Astrocyte of the hippocampus (primary cell): ENCODE measurements at places on chromosomes 12 and 14.

DNA sequence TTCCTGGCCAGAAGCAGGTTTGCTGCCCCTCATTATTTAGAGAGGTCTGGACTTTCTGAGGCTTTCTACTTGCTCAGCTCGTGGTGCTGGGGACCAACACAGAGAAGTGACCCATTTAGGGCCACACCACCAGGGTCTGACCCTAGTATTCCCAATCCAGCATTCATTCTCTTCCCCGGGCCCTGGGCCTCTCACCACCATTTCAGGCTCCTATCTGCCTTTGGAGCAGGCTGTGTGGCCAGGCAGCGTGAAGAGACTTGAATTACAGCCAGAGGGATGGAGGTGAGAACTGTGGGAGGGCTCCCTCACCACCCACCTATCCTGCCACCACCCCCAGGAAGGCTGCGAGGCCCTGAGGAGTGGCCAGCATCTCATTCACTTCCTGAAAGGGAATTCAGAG, 24.6 kb downstream of the FAM222A start:
- DNase-seq, result no peak

DNA sequence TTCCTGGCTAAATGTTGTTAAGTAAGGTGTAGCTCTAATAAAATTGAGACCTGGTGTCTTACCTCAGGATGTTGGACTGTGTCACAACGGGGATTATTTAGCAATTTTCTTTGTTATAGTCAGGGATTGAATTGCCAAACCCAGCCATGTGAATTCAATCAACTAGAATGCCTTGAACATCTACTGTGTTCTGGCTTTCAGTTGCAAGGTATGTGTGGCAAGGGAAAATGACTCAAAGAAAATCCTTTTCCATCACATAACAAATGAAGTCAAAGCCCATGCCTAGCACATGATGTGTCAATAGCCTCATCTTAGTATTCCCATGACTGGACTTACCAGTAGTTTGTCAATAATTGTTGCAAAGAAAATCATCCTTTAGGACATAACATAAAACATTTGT, 519.8 kb upstream of the FLRT2 start:
- peak; percentile 7 for DNase-seq

DNA sequence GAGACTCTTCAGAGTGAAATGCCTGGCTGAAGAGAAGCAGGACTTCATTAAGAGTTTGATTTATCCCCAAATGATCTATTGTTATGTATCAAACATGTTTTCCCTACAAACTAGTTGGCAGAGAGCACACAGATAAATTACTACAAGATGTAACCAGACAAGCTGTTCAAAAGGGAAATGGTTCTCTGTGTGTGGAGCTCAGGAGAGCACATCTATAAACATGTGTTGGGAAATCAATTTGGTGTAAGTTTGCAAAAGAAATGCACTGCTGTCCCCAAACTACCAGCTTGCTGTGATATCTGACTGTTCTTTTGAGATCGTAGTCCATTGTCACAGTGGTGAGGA, 159.2 kb downstream of the PAH start:
- no peak for DNase-seq

DNA sequence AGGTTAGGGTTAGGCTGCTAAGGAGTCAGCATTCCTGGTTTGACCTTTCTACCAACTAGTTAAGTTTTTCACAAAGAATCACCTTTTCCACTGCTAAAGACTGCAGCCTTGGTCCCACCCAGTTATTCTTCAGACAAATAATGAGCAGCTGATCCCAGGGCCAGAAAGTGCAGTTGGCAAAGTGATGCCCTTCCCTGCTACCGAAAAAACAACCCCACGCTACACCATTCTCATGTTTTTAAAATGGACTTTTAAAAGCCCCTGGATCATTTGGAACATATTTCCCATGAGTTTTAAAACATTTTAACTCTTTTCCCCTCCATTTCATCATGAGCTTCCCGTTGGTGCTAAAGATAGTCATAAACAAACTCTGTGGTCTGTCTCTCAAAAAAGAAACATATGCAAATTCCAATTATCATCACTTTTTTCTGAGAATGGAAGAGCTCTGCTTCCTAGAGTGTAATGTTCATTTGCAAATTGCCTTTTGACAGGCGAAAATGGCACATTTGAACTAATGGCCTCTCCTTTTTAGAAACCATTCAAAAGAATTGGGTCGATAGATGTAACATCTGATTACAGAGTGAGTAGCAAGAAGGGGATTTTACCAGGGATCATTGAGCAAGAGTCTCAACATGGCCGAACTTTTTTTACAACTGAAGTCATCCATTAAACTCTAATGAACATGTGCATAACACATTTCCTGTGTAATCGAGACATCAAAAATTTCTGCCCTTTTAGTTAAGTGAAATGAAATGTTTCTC, 129.3 kb upstream of the RAP1B start:
- no peak for DNase-seq

GRCh38 chr12:11607313-11608081, 42.0 kb upstream of the ETV6 start:
- DNase-seq, result peak; percentile 61

DNA sequence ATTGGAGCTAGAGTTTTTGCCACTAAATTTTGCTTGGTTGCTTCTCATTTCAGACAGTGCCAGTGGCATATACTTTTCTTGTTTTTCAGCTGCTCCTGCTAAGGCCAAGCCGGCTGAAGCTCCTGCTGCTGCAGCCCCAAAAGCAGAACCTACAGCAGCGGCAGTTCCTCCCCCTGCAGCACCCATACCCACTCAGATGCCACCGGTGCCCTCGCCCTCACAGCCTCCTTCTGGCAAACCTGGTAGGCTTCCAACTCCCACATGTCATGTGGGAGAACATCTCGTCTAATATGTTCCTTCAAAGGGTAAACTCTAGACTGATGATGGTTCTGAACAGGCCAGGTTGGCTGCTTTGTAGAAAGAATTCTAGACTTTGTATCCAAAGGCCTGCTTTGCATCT, 11.0 kb downstream of the DLST start:
- no peak for DNase-seq

- peak; percentile 88 for DNase-seq
Observed at GRCh38 chr14:75803765-75804164, 142.7 kb downstream of the TTLL5 start.

DNA sequence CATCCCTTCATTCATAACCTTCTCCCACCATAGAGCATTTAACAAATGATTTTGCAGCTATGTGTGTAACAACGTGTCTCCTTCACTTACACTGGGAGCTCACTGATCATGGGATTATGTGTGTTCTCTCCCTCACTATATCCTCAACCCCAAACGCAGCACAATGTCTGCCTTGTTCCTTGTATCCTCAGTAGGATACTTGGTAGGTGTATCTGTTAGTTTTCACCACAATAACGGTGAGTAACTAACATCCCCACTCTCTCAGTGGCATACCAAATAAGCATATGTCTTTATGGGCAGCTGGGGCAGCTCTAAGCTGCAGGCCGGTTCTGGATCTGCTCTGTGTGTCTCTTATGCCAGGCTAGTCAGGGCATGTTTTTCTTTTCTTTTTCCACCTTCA, 166.7 kb upstream of the PWP1 start:
- DNase-seq, result no peak
